ENCODE measurements at places on chromosomes 16 and 17.

DNA sequence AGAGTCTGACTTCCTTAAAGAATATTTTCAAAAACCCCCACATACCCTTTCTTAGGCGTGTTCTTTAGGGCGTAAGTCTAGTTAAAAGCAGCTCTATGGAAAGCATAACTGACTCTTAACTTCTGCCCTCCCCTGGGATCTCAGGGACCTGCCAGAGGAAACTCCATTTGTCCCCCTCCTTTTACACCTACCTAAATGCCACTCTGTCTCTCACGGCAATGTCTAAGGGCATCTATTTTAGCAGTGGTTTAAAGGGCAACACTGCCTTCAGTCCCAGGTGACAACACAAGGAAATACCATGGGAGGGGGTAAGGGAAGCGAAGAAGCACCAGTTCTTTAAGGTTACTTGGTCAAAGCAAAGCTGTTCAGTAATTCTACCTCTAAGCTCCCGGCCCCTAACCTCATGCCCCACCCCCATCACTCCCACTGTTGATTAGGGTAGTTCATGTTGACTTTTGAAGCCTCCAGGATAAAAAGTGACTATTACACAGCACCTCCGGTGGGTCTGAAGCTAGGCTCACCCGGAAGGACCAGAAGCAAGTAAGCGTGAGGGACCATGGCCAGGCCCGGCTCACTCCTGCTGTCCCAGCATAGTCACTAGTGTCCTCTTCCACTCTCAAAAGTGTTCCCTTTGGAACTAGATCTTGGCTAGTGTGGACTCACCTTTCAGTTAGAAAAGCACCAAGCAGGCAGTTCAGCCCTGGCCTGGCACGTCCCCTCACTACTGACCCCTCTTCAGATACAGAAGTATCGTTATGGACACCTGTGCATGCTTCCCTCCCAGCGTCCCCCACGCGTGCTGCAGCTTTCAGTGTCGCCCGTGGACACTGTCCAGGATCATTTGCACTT lies 47.1 kb downstream of the CYTH1 start:
- H3K27ac ChIP-seq: peak overlapping the region; percentile 89
- no peak for DNase-seq
- peaks cover 91% of the 10 kb centered on the region for H3K4me1 ChIP-seq
- H3K4me3 ChIP-seq: peak overlapping the region; percentile 83

DNA sequence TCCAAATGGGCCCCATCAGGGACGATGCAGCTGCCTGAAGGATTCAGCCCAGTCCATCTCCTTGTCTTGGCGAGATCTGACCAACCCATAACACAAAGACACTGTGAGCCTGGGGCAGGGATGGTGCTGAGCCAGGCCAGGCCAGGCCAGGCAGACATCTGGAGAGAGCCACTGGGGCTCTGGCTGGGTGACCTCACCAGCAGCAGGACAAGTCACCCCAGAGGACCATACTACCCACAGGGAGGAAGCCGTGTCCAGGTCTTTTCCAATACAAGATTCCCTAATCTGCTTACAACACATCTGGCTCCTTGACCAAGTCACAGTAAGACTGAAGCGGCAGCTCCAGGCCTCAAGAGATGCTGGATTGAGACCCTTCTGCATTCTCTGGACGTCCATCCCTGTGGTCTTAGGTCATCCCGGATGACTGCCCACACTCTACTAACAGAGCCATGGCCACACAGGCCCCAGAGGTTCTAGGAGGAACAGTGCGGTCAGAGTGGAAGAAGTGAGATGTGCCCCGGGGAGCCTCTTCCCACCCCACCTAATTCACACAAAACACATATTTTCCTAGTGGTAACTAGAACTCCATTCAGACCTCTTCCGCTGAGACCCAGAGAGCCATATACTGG lies 81.8 kb upstream of the RCVRN start:
- no peaks in the 10 kb centered on the region for H3K4me1 ChIP-seq
- no peaks in the 10 kb centered on the region for H3K36me3 ChIP-seq
- no peak overlapping the region for H3K4me3 ChIP-seq
- no peak for DNase-seq
- no peak overlapping the region for H3K27ac ChIP-seq
- no peaks in the 10 kb centered on the region for H3K27me3 ChIP-seq

DNA sequence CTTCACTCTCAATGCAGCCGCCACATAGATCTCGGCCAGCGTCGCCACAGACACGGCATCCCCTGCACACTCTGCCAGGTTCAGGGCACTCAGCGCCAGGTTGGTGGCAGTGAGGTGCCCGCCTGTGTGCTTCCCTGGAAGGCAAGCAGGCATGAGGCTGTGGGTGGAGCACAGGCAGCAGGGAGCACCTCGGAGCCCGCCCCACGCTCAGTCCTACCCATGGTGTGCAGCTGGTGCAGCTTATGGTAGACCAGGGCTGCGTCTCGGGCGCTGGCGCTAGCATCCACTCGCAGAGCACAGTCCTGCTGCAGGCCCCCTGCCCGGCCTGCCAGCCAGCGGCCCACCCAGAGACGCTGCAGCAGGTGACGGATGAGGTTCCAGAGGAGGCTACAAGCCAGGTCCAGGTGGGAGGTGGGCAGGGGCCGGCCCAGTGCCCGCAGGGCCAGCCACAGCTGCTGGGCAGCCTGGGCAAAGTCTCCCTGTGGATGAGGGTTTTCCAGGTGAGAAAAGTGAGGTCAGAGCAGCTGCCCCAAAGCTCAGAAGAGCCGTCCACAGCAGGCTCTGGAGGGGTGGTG lies 20.5 kb downstream of the SREBF1 start:
- peaks cover 16% of the 10 kb centered on the region for H3K36me3 ChIP-seq
- no peak overlapping the region for H3K27ac ChIP-seq
- H3K27me3 ChIP-seq: no peaks in the 10 kb centered on the region

DNA sequence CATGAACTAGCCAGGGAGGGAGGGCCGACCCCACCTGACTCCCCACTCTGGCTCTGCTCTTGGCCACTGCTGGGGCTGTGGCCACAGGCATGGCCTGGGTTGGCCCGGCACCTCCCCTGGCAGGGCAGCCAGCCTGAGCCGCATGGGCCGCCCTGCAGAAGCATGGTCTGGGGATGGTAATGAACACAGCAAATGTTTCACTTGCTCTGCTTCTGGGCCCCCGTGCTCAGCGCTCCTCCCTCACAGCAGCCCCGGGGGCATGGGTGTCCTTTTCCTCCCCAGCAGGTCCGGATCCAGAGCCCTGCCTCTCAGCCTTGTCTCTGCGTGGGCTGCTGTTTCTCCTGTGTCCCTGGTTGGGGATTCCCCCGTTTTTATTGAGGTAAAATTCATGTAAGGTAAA lies 30.9 kb upstream of the KCNJ12 start:
- H3K27ac ChIP-seq: no peak overlapping the region
- H3K27me3 ChIP-seq: no peaks in the 10 kb centered on the region
- no peak for DNase-seq
- no peak overlapping the region for H3K4me3 ChIP-seq
- H3K36me3 ChIP-seq: no peaks in the 10 kb centered on the region

GRCh38 chr17:18148586-18148985 lies 35.0 kb upstream of the ALKBH5 start:
- H3K36me3 ChIP-seq: no peaks in the 10 kb centered on the region
- no peaks in the 10 kb centered on the region for H3K4me1 ChIP-seq
- H3K27me3 ChIP-seq: no peaks in the 10 kb centered on the region
- H3K4me3 ChIP-seq: no peak overlapping the region
- DNase-seq: no peak

DNA sequence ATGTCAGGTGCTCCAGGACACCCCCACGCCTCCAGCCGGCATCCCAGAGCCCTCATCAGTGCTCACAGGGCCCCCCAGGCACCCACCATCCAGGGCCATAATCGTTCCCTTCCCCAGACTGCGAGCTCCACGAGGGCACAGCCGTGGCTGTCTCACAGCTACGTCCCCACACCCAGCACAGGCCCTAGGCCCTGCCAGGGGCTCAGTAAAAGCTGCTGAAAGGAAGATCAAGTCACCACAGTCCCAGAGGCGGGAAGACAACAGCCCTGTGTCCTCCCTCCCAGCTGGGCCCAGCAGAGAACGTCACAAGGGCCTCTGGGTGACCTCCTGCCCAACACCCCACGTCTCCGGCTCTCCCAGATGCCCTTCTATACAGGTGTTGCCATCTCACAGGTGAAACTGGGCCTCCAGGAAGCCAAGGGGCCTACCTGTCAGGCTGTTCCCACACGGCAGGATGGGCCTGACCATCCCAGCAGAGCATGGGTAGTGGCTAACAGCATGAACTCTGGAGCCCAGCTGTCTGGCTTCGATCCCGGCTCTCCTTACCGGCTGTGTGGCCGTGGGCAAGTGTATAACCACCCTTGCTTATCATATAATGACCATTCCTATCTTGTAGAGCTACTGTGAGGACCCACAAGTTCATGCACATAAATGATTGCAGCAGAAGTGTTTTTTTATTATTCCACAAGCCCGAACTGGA lies 17.9 kb downstream of the ARL2BP start:
- peaks cover 48% of the 10 kb centered on the region for H3K4me1 ChIP-seq
- no peaks in the 10 kb centered on the region for H3K27me3 ChIP-seq
- H3K4me3 ChIP-seq: no peak overlapping the region
- no peak overlapping the region for H3K27ac ChIP-seq
- H3K36me3 ChIP-seq: no peaks in the 10 kb centered on the region

GRCh38 chr16:73037331-73037745 lies 10.6 kb downstream of the ZFHX3 start:
- peaks cover 14% of the 10 kb centered on the region for H3K4me1 ChIP-seq
- peaks cover 36% of the 10 kb centered on the region for H3K27me3 ChIP-seq
- H3K36me3 ChIP-seq: no peaks in the 10 kb centered on the region
- no peak for DNase-seq
- no peak overlapping the region for H3K27ac ChIP-seq

DNA sequence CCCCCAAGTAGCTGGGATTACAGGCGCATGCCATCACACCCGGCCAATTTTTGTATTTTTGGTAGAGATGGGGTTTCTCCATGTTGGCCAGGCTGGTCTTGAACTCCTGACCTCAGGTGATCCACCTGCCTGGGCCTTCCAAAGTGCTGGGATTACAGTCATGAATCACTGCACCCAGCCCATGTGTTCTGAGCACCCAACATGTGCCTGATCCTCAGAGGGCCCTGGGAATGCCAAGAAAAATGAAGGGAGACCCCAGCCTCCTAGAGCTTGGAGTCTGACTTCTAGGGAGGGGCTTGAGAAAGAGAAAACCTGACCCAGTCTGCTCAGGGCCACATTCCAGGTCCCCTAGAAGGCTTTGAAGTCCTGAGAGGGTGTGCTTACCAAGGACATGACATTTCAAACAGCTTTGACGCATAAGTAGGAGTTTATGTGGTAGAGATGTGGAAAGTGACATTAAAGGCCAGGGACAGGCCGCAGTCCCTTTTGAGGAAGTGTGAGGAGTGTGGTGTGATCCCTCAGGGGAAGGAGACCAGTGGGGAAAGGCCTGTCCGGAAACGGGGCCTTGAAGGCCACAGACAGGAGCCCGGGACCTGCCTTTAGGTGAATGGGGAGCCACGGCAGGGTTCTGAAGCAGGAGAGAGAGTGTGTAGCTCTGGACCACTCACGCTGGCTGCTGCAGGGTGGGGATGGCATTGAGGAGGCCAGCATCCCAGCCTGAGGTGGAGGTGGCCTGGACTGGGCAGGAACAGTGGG lies 1.1 kb upstream of the CCL22 start:
- H3K4me3 ChIP-seq: no peak overlapping the region
- peaks cover 16% of the 10 kb centered on the region for H3K4me1 ChIP-seq
- H3K27me3 ChIP-seq: no peaks in the 10 kb centered on the region

- H3K4me1 ChIP-seq: no peaks in the 10 kb centered on the region
- no peak overlapping the region for H3K4me3 ChIP-seq
- H3K36me3 ChIP-seq: peaks cover 18% of the 10 kb centered on the region
- no peaks in the 10 kb centered on the region for H3K27me3 ChIP-seq
These were observed 41.2 kb downstream of the MEAK7 start for GRCh38 chr16:84463221-84463620.

DNA sequence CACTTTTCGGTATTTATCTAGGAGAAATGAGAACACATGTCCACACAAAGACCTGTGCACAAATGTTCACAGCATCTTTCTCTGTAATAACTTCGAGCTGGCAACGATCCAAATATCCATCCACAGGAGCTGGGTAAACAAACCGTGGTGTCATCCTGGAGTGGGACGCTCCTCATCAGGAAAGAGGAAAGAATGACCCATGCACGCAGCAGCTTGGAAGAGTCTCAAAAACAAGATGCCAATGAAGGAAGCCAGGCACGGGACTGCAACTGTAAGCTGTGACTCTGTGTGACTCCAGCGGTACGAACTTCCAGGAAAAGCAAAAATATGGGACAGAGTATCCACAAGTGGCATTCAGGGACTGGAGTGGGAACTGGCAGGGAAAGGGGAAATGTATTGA lies 36.7 kb upstream of the CIBAR2 start:
- H3K4me3 ChIP-seq: no peak overlapping the region
- H3K36me3 ChIP-seq: no peaks in the 10 kb centered on the region
- DNase-seq: no peak
- H3K27me3 ChIP-seq: no peaks in the 10 kb centered on the region

GRCh38 chr17:11805138-11805537 lies 192.1 kb downstream of the ZNF18 start:
- H3K36me3 ChIP-seq: no peaks in the 10 kb centered on the region
- no peak for DNase-seq
- no peak overlapping the region for H3K27ac ChIP-seq

GRCh38 chr17:7737601-7738000 lies 20.1 kb downstream of the DNAH2 start:
- DNase-seq: no peak
- H3K4me1 ChIP-seq: no peaks in the 10 kb centered on the region
- H3K27me3 ChIP-seq: peaks cover 26% of the 10 kb centered on the region
- no peak overlapping the region for H3K27ac ChIP-seq
- no peak overlapping the region for H3K4me3 ChIP-seq
- no peaks in the 10 kb centered on the region for H3K36me3 ChIP-seq

GRCh38 chr16:84794186-84794585 lies 25.6 kb upstream of the CRISPLD2 start:
- no peaks in the 10 kb centered on the region for H3K36me3 ChIP-seq
- H3K4me1 ChIP-seq: no peaks in the 10 kb centered on the region
- DNase-seq: no peak
- no peak overlapping the region for H3K27ac ChIP-seq
- H3K27me3 ChIP-seq: no peaks in the 10 kb centered on the region
- H3K4me3 ChIP-seq: no peak overlapping the region

DNA sequence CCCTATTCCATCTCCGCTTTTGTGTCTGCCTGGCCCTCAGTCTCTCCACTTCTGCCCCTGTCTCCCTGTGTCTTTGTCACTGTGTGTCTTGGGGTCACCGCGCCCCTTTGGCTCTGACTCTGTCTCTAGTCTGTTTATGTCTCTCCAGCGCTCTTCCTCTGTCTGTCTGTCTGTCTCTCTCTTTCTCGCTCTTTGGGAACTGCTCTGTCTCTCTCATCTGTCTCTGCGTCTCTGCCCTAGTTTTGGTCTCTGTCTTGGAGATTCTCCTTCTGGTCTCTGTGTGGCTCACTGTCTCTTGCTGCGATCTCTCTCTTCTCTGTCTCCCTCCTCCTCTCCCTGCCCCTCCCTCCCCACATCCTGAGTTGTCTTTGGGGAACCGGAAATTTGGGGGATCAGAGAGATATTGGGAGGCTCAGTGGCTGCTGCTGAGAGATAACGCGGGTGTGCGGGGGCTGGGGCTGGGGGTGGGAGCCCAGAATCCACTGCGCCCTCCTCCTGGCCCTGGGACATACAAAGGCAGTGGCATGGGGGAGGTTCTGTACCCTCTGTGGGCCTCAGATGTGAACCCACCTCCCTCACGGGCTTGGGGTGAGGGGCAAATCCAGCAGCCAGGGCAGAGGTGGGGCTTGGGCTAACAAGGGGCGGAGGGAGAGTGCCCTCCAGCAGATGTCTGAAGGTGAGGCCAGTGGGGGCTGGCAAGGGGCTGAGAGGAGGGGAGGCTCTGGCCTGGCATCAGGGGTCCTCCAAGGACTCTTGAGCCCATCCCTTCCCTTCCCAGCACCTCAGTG lies 24.4 kb downstream of the LAT start:
- peaks cover 86% of the 10 kb centered on the region for H3K4me1 ChIP-seq
- H3K27me3 ChIP-seq: no peaks in the 10 kb centered on the region
- peak overlapping the region; percentile 82 for H3K4me3 ChIP-seq
- peak overlapping the region; percentile 63 for H3K27ac ChIP-seq
- H3K36me3 ChIP-seq: peaks cover 3% of the 10 kb centered on the region
- DNase-seq: no peak
